Amygdala (tissue), 56 donors: ENCODE measurements at places on chromosomes 5 and 9.
A peak's percentile ranks its signal among the peaks of the same experiment; 100 is the strongest.

GRCh38 chr9:68999393-69000105, 14.4 kb downstream of the PRKACG start:
- DNase-seq, result peak; percentile 71

DNA sequence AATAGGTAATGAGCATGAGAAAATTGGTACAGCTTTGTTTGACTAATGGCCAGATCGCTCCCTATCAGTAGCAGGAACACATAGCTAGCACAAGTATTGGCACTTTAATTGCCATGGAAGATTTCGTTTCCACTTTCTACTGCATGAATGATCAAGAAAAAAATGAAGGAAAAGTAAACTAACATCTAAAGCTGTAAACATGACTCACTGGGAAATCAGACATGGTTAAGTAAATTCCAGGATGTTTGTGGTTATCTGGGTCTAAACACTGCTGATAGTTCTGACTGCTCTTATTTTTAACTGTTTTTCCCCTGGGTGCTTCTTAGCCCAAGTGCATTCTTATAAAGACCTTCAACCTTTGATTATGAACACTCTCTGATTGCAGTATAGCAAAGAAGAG, 388.9 kb downstream of the NR2F1-AS1 start:
- DNase-seq, result no peak

DNA sequence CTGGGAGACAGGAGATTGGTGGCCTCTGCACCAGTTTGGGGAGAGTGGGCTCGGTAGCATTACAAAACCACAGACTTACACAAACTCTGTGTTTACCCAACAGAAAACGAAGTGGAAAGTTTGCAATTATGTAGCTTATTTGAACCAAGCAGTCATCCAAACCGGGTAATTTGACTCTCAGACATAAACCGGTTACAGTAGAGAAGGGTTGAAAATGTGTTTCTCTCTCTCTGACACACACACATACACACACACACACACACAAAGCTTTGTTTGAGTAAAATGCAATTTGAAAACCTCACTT, 97.1 kb upstream of the ZNF608 start:
- no peak for DNase-seq

GRCh38 chr9:109043578-109043977, 30.3 kb upstream of the CTNNAL1 start:
- no peak for DNase-seq

GRCh38 chr5:169988947-169989346, 8.7 kb upstream of the INSYN2B start:
- DNase-seq, result no peak

DNA sequence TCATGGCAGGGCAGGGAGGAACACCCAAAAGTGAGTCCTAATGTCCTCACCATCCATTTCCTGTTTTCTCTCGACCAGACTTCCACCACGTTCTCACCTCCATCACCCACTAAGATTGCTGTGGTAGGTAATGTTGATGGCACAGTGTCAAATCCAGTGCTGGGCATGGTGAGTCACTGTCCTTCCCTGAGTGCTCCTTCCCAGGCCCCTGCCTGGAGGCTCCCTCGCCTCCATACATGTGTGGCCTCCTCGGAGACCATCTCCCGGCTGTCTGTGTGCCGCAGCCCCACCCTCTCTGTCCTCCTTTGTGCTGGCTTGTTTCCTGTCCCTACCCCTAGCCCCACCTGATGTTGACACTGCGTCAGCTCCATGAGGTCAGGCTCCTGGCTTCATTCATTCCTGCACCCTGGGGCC, 177.5 kb downstream of the SYK start:
- no peak for DNase-seq

DNA sequence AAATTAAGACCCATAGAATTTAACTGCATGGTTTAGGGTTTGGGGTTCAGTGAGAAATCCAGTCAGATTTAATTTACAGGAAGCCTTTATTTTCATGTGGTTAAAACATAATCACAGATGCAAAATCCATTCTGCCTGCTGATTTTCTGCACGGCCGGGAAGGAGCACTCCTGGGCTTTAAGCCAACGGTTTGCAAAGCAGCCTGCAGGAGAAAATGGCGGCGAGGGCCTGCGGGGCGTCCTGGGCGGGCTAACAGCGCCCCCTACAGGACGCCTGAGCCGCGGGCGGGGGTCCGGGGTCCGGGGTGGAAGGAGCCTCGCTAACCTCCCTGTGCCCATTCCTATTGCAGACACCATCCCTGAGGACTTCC, 47.6 kb downstream of the THBS4 start:
- DNase-seq, result peak; percentile 68

GRCh38 chr5:17663182-17663581, 28.9 kb downstream of the TAF11L14 start:
- DNase-seq, result no peak

- DNase-seq, result no peak
Observed at GRCh38 chr9:123757547-123757946, 172.4 kb downstream of the DENND1A start.

GRCh38 chr5:14729448-14730385, 65.2 kb downstream of the OTULIN start:
- DNase-seq, result no peak

DNA sequence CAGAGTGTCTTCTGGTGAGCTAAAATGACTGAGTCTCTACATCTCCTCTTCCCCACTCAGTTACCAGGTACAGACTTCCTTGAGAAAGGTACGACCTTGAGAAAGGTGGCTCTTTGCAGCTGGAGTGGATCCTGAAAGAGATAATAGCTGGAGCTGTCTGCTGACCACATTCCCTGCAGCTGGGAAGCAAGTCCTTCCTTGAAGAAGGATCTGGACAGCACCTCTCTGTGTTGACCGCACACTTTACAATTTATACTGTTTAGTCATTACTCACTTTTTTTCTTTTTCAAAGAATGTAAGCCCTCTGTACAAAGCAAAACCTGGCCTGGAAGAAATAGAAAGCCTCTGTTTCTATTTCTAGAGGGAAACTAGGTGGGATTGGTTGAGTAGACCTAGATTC, 148.8 kb downstream of the MACIR start:
- no peak for DNase-seq

- DNase-seq, result no peak
Observed at GRCh38 chr5:175593794-175594193, 64.1 kb upstream of the HRH2 start.

- DNase-seq, result no peak
Observed at GRCh38 chr9:91711755-91712601, 238.1 kb downstream of the ROR2 start.

DNA sequence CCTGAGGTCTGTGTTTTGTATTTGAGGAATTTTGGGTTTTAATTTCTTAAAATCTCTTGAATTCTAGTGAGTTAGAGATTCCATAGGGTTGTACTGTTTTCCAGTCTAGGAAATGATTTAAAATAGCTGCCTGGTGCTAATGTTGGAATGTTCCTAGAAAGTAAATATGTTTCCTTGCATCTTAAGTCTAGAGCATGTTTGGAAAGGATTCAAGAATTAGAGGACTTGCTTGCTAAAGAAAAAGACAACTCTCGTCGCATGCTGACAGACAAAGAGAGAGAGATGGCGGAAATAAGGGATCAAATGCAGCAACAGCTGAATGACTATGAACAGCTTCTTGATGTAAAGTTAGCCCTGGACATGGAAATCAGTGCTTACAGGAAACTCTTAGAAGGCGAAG, 41.8 kb downstream of the LMNB1 start:
- DNase-seq, result no peak

GRCh38 chr5:102971676-102972293, 148.2 kb downstream of the GIN1 start:
- no peak for DNase-seq

DNA sequence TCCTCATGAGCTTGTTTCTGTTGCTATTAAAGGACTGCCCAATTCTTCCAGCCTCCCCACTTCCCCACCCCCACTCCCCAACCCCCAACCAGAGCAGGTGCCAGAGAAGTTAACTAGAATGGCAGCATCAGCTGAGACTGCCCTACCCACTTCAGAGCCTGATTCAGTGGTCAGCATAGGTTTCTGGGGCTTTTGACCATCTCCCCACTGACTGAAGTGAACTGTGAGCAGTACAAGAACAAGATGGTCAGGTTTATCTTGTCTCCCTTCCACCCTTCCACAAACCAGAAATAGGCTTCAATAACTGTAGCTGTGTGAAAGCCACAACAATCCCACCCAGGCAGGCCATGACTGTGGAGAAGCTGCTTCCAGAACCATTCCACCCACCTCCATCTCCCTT, 289.4 kb upstream of the SLC24A2 start:
- DNase-seq, result no peak

- no peak for DNase-seq
Observed at GRCh38 chr5:157677931-157678330, 6.6 kb downstream of the C5orf52 start.

- DNase-seq, result no peak
Observed at GRCh38 chr9:100662122-100662521, 84.2 kb downstream of the CAVIN4 start.
